ENCODE measurements at places on chromosomes 7 and 10.
A peak's percentile ranks its signal among the peaks of the same experiment; 100 is the strongest.

DNA sequence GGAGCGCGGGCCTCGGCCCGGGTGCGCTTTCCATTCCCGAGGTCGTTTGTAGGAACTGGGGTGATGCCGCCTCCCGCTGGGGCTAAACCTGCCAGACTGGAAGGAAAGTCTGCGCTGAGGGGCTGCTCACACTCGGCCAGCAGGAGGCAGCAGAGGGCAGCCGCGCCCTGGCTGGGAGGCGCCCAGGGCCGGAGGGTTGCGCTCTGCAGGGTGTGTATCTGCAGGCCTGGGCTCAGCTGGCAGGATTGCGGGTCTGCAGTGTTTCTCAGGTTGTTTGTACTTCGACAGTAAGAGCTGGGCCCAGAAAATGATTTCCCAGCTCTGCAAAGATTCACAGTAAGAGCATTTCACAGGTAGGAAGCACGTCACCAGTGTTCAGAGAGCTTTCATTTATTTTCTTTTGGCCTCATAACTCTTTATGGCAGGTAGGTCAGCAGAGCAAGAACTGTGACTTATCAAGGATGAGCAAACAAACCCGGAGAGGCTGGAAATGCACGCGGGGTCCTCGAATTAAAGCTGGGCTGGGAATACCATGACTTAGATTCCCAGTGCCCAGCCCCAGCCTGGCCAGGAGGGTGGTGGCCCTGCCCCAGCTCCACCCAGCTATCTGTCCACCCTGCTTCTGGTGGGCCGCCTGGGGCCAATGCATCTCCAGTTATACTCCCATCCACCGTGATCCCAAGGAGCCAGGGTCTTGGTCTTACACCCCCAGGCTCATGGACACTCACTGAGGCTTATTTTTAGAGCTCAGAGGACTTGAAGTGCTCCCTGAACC lies 15.2 kb upstream of the PPP2R2D start:
- DNase-seq = peak; percentile 16

DNA sequence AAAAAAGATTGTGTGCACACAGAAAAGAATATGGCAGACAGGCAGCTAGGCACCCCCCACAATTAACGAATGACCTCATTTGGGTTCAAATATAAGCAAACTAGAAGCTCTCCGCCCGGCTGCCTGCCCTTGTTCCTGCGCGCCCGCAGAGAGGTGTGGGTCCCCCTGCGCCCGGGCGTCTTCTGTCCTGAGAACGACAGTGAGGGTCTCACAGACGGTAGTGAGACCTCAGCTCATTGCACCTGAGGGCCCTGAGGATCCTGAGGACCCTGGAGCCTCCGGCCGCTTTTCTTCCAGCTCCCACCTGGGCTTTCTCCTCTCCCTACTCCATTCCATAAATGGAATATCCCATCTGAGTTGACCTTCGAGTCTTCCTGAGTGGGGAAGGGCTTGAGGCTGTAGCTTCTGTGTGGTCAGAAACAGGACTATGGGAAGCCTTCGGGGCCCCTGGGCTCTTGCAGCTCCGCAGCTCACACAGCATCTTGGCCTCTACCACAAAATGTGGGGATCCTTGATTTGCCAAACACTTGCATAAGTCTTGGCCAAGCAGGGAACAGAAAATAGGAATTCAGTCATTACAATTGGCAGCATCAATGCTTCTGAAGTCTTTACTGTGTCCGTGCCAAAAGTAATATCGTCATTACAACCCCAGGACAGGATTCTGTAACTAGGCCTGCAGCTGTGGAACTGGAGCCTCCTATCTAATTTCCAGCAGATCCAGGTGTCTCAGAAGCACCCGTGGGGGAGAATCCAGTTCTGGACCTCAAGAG lies 43.8 kb downstream of the JAKMIP3 start:
- no peak for DNase-seq

DNA sequence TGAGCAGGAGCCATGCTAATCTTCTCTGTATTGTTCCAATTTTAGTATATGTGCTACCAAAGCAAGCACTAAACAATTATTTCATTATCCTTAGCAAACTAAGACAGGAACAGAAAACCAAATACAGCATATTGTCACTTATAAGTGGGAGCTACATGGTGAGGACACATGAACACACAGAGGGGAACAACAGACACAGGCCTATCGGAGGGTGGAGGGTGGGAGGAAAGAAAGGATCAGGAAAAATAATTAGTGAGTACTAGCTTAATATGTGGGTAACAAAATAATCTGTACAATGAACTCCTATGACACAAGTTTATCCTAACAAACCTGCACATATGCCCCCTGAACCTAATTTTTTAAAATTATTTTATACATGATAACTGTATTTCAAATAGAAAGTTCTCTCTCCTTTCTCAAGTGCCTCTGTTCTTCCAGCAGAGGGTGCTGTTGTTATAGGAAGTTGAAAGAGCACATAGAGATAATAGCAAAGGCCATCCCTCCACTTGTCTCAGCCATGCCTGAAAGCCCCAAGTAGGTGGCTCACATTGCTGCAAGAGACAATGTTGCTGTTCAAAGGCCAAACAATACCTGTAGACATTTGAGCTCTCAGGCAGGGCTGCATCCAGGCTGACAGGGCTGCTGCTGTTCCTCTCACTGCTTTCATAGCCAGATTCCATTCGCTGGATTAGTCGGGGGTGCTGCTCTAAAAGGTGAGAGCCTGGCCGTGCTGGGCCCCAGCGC lies 33.4 kb upstream of the PPP3CB start:
- peak; percentile 82 for DNase-seq

DNA sequence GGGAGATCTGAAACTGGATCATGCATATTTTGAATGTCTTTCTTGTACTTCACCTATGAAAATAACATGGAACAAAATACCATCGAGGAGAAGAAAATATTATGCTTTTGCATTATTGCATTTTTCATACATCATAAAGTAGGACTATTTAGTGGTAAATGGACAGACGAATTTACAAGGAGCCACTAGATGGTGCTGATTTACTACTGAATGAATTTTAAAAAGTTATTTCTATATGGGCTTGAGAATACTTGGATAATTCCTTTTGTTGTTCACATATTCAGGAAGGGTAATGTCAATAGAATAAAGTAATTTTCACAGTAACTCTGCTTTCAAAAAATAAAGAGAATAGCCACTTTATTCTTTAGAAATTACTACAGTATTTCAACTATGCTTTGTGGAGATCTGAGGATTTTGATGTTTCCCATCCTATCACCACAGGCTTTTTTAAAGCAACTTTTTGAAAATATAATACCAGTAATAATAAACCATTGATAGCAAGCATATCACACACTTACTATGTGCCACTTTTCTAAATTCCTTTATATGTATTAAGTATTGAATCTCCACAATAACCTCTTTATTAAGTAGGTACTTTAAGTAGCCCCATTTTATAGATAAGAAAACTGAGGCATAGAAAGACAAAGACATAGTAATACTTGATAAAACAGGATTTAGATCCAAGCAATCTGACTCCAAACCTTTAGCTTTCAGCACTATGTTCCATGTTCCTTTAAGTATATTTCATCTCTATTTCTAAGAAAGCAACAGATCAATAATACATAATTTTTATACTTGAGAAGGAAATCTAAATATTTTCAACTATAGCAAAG lies 38.6 kb downstream of the NEBL start:
- DNase-seq = peak; percentile 41

- DNase-seq = no peak
These were observed 93.5 kb downstream of the AUTS2 start for GRCh38 chr7:69691734-69692133.

DNA sequence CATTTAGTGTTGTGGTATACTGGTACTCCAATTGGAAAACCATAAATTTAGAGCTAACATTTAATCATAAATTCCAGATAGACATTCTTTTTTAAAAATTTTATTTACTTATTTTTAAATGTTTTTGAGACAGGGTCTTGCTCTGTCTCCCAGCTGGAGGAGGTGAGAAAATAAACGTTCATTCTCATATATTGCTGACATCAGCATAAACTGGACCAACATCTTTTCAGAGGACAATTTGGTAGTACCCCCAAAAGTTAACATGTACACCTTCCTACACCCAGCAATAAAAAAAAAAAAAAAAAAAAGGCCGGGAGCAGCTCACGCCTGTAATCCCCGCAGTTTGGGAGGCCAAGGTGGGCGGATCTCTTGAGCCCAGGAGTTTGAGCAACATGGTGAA lies 5.2 kb downstream of the TAS2R60 start:
- no peak for DNase-seq

DNA sequence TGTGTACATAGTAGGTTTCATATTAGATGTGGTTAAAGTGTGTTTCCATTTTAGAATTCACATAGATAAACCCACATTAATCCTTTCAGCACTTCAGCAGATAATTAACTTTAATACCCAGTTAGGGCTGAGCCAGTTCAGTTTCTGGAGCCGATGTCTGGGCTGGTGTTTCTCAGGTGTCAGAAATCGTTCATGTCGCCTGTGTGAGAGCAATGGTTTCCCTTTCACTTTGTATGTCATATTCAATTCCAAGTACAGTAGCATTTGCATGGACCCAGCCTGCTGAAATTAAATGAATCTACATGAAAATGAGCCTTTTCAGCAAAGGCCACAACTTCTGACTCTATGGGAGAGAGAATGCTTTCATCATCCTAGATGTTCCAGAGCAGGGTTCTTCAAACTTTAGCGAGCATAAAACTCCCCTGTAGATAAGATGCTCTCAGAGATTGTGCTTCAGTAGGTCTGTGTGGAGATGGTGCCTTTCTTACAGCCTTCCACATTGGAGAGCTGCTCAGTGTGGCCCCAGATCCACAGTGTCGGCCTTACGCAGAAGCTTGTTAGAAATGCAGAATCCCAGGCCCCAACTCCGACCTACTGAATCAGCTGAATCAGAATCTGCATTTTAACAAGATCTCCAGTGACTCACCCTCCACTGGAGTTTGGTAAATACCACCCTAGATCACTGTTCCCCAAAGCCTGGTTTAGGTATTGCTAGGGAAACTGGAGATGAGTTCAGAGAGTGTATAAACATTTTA lies 19.6 kb downstream of the WIPF3 start:
- no peak for DNase-seq

DNA sequence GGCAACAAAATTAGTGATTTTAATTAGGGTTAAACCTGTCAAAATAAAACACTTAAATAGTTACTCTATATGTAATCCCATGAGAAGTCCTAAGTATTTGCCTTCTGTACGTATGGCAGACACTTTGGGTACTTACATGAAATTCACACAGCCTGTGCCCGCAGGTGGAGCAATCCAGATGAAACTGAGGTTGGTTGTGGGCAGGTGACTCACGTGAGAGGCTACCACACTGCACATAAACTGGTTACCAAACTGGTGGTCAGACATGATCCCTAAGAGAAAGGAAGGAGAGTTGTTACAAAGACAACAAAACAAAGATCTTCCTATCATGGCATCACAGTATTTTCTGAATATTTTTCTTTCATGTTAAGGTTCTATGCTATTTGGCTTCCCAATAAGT lies 156.1 kb downstream of the RELN start:
- no peak for DNase-seq

GRCh38 chr7:47570649-47571050 lies 11.3 kb downstream of the TNS3 start:
- DNase-seq = peak; percentile 52

GRCh38 chr7:81752318-81752714 lies 17.5 kb downstream of the HGF start:
- no peak for DNase-seq

DNA sequence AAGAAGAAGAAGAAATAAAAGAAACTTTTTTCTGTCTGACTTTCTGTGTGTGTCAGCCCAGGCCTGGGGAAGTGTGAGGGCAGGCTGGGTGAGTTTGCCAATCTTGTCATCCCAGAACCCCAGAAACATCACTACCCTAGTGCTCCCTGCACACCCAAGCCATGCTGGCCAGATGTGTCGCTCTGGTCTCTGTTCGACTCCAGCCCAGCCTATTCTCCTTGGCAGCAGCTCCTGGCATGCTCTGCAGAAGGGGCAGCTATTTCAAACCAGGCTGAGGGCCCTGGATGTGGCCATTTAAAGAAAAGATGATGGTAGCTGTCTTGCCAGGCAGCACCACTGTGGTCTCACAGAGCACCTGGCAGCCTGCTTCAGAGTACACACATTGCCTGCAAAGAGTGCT lies 334.1 kb downstream of the RPS24 start:
- DNase-seq = no peak

- peak; percentile 69 for DNase-seq
These were observed 101.8 kb downstream of the GNAT3 start for GRCh38 chr7:80410081-80410480.

DNA sequence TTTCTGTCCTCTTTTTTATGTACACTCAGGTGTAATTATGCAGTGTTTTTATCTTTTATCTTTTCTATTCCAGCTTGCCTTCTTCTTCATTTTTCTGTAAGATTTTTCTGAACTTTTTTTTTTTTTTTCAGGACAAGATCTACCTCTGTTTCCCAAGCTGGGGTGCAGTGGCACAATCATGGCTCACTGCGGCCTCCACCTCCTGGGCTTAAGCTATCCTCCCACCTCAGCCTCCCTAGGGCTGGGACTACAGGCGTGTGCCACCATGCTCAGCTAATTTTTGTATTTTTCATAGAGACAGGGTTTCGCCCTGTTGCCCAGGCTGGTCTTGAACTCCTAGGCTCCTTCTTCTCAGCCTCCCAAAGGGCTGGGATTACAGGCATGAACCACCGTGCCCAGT lies 6.3 kb upstream of the CALD1 start:
- DNase-seq = no peak

DNA sequence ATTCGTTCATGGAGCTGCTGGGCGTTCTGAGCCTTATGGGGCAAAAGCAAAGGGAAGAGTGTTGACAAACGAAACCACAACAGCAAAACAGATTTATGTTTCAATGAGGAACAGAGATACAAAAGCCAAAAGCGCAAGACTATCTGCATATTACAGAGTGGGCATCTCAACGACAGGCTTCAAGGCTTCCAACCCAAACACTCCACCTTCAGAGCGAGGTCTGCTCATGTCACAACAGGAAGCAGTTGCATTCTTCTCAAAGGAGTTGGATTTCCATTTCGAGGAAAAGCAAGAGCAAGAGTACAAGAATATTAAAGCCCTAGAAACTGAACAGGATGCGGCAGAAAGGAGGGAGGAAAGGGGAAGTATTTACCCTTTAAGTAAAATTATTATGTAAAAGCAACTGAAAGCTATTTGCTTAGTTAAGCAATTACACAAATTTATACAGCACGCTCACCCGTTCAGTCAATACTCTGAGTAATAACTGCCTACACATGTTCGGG lies 189.3 kb downstream of the ELMO1 start:
- DNase-seq = no peak

DNA sequence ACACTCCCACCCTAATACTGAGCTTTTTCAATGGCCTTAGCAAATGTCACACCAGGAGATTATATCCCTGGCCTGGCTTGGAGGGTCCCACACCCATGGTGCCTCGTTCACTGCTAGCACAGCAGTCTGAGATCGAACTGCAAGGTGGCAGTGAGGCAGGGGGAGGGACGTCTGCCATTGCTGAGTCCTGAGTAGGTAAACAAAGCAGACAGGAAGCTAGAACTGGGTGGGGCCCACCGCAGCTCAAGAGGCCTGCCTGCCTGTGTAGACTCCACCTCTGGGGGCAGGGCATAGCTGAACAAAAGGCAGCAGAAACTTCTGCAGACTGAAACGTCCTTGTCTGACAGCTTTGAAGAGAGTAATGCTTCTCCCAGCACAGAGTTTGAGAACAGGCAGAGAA lies 338.9 kb upstream of the MBL2 start:
- DNase-seq = no peak
